Activated CD4-positive, alpha-beta T cell treated with anti-CD3 and anti-CD28 coated beads, Interleukin-2, amount 50 U/mL, for 48 hours (primary cell): ENCODE measurements at places on chromosomes 4 and X.

DNA sequence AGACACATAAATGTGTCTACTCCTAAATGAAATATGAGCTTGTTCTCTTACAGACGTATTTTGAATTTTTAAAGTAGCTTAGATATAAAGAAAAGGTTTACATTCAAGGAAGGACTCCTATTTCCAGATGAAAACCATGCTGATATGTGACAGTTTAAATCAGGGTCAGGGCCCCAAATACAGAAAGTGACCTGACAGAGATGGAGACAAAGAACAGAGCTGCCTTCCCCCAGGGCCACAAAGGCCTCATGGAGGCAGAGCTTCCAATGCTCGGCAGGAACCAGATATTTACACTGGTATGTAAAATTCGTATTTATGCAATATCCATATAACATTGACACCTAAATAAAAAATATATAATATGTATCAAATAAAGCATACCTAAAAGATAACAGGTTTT lies 124.0 kb downstream of the PRDM5 start:
- DNase-seq, result no peak

DNA sequence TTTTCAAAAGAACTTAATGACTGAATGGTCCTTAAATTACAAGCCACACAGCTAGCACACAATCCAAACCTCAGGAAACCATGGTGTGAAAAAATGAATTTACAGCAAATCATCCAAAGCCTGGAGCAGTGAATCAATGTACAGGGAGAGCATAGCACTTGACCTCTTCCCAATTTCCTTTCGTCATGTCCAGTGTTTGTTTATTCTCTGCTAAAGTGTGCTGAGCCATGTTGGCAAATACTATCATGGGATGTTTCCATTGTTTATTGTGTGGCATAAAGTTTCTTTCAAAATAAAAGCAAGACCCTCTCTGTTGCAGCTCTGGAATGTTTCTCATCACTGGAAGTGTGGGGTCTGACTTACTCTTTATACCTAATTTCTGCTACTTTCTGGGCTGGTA lies 25.4 kb upstream of the FAM47B start:
- no peak for DNase-seq

DNA sequence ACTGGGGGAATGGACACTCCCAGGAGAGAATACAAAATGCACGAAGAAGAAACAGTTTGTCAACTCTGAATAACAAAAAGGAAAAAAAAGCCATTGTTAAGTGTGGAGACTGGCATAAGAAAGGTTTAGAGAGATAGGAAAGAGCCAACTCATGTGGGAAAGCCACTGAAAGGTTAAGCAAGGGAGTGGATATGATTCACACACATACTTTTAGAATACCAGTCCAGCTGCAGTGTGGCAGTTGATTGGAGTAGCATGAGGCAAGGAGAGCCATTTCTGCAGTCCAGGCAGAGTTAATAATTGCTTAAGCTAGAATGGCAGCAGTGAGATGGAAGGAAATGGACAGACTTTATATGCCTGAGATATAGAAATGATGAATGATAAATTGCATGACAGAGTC lies 36.9 kb upstream of the ADAD1 start:
- DNase-seq, result no peak

DNA sequence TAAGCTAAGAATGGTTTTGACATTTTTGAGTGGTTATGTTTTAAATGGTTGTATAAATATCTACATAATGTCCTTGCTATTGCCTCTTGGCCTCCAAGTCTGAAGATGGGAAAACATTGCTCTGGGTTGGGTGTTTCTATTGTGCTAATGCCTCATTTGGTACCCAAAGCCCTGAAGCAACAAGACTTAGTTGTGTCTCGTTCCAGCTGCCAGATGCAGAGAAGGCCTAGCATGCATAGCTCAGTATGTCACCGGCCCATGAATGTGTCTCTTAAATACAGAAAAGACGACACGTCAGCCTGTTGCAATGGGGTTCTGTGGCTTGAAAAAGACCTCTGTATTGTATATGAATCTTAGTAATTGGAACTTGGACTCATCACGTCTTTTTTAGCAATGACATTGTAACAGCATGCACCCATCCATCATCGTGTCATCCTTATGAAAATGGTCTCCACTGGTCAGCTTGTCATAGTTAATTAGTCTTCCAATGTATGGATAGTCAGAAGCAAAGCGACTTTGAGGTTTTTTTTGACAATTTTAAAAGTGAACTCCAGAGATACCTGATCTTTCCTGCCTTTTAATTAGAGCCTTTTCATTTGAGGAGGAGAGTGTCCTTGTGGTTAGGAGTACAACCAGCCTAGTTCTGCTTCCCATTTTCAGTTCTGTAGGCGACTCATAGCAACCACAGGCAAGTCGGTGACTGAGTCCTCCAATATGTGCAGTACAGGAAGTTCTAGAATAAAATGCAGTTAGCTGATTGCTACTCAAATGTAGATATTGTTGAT lies 126.4 kb upstream of the GATB start:
- DNase-seq, result no peak

DNA sequence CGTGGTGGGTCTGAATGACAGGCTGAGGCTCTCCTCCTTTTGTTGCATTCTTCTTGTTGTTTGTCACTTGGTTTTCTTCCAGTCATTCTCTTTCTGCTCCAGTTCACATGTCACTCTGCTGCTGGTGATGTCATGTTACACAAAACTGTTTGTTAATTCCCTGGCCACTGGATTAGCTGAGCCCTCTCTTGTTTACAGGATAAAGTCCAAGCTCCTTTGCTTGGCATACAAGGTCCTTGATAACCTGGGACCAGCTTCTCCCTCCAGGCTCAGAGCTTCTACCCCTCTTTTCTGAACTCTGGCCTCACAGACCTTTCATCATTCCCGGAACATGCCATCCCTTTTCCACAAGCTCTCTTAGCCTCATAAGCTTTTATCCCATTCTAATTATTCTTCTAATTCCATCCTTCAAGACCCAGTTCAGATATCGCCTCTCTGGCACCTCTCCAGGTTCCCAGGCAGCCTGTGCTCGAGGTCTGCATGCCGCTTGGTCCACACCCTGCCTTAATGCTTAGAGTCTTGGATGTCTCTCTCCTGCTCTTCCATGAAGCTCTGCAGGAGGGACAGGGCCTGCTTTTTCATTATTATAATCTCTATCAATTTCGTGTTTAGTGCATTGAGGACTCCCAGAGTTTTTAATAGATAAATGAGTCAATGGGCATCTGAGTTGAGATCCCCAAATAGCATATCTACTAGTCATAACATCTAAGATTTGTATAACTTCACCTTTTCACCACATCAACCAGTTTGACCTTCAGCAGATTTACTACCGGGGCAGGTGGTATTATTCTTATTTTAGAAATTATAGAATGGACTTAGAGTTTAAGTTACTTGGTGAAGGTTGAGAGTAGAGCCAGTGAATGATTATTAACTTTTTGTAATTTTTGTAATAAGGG lies 98.7 kb downstream of the TMEM131L start:
- DNase-seq, result no peak

DNA sequence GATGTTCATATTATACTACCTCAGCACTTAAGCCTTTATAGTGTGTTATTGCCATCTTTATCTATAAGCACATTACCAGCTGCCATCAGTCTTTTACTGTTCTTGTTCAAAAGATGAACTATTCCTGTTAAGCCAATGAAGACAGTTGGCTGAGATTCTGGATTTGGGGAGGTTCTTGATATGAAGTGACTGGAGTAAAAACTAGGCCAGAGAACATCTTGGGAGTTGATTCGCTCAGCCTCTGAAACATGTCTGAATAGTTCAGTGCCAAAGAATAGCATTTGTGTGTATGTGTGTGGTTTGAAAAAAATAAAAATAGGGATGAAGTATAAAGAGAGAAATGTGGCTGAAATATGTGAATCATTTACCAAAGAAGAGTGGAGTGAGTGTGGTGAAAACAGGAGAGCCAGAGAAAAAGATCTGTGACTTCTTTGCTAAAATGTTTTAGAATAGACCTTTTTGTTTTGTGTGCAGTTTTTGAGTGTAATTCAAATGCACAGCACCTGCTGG lies 15.2 kb downstream of the EXOC1 start:
- no peak for DNase-seq

GRCh38 chr4:152015597-152016302 lies 254.9 kb upstream of the GATB start:
- no peak for DNase-seq

DNA sequence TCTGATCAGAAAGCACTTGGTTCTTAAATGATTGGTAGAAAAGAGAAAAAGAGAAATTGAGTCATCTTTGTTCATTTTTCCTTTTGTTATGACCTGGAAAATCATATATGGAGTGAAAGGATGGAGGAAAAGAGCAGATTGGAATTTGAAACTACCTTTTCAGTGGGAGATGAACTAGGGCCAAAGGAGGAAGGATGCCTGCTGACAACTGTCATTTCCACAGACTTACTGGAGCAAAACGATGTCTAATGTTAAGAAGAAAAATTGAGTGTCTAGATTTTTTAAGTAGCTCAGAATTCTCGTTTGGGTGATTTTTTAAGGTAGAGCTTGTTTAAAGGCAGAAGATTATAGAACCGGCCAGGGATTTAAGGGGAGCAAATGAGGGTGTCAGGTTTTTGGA lies 144.6 kb upstream of the KCNIP4 start:
- no peak for DNase-seq

DNA sequence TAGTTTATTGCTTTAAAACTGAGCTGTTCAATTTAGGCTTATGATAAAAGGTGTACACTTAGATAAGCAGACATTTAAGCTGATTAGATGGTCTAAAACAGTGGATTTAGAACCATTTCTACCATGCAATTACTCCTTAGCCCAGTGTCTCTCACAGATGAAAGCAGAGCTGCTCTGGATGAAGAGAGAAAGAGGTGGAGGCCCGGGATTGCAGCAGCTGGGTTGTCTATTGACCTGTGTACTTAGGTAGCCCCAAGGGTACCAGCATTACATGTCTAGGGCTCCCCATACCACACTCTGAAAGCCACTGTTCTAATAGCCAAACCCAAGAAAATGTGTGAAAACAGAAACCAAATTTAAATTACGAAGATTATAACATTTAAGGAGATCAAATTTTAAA lies 86.0 kb upstream of the GIMD1 start:
- DNase-seq, result no peak

DNA sequence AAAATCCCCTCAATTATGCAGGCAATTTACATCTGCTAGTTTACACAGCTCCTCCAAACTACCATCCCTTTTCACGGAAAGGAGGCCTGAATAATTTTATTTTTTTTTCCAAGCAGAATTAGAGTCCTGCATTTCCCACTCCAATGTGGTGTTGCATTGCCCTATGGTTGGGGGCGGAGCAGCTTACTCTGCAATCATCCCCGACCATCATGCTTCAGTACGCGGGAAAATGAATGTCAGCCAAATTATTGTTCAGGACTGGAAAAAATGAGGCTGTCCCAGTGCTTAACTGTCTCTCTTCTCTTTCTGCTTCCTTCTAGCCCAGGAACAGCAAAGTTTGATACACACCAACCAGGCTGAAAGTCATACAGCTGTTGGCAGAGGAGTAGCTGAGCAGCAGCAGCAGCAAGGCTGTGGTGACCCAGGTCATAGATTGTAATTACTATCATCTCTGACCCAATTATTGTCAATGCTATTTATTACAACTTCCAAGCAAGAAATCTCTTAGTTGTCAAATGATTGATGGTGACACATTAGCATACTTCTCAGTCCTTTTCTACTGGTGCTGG lies 28.3 kb downstream of the MMRN1 start:
- DNase-seq, result no peak

DNA sequence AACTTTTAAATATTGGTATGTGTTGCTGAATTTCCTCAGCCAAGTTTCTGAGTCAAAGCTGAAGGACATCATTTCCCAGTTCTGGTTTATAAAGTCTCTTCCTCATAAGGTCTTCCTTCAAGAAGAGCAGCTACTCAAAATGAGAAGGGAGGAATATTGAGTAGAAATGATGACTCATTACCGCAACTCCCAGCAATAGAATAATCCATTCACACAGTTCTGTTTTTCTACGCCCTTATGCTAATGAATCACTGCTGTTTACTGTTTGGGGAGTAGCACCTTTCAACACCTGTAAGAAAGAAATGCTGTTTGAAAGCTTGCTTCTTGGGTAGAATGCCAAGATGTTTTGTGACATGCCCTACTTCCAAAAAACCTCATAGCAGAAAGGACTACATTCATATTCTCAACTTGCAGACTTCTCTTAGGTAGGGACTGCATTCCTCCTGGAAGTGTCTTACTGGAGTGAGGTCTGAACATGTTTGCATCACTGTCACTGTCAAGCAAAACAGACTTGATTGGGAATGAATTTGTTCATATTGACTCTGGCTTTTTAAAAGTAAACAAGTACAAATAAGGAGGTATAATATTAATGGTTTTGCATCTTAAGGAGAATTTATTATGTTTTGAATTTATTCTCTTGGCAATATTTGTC lies 147.2 kb upstream of the BANK1 start:
- DNase-seq, result no peak

- no peak for DNase-seq
Observed at GRCh38 chrX:53738370-53738906, 51.9 kb upstream of the HUWE1 start.

GRCh38 chr4:165505958-165506837 lies 127.4 kb downstream of the CPE start:
- no peak for DNase-seq

- no peak for DNase-seq
Observed at GRCh38 chr4:80434238-80434637, 98.7 kb downstream of the CFAP299 start.

- DNase-seq, result peak; percentile 22
Observed at GRCh38 chrX:12954981-12955380, 19.9 kb upstream of the TMSB4X start.

DNA sequence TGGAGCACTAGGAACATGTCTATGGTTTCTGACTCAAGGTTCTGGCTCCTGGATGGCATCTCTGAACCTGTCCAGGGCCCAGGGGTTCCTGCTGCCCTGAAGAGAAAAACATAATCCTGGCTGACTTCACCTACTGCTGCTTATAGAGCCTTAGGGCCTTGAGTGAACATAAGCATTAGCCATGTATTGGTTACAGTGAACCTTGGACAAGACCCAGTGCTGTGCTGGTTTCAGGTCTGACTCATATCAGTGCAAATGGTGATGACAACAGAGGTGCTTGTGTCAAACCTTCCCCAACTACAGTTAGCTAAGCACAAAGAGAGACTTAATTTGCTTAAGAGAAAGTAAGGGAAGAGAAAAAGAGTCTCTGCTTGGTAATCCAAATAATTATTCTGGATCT lies 1047.2 kb downstream of the GLUD2 start:
- no peak for DNase-seq

DNA sequence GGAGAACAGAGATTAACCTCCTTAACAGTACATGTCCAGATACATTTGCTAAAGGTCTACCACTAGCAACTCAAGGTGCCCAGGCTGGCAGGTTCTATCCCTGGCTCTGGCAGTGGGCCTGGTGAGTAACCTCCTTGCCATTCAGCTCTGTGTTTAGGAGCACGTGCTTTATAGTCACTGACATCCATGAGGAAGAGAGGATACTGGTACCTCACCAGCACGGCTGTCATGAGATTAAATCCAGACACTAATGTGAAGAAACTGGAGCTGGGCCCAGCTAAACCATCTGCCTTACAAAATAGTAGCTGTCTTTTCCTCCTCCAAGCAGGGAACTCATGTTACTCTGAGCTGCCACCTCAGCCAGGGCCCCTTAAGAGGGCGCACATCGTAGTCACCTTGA lies 45.3 kb downstream of the GPRASP3 start:
- DNase-seq, result no peak
